ENCODE measurements at places on chromosomes 4 and X.

- DNase-seq, result no peak
Measured at GRCh38 chrX:155218777-155219176, 2.5 kb downstream of the VBP1 start.

- no peak for DNase-seq
Measured at GRCh38 chrX:133980406-133980805, 5.0 kb downstream of the GPC3 start.

DNA sequence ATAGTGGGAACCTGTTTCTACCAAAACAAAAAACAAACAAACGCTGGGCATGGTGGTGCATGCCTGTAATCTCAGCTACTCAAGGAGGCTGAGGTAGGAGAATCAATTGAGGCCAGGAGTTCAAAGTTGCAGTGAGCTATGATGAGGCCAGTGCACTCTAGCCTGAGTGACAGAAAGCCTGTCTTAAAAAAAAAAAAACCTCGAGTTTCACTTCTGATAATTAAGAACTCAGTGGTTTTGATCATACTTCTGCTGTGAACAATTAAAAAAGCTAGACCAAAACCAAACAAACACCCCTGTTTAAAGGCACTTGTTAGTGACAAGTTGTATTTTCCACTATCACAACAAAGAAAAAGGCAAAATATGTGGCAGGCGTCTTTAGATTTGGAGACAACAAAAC lies 15.0 kb upstream of the UBE2D3 start:
- no peak for DNase-seq

DNA sequence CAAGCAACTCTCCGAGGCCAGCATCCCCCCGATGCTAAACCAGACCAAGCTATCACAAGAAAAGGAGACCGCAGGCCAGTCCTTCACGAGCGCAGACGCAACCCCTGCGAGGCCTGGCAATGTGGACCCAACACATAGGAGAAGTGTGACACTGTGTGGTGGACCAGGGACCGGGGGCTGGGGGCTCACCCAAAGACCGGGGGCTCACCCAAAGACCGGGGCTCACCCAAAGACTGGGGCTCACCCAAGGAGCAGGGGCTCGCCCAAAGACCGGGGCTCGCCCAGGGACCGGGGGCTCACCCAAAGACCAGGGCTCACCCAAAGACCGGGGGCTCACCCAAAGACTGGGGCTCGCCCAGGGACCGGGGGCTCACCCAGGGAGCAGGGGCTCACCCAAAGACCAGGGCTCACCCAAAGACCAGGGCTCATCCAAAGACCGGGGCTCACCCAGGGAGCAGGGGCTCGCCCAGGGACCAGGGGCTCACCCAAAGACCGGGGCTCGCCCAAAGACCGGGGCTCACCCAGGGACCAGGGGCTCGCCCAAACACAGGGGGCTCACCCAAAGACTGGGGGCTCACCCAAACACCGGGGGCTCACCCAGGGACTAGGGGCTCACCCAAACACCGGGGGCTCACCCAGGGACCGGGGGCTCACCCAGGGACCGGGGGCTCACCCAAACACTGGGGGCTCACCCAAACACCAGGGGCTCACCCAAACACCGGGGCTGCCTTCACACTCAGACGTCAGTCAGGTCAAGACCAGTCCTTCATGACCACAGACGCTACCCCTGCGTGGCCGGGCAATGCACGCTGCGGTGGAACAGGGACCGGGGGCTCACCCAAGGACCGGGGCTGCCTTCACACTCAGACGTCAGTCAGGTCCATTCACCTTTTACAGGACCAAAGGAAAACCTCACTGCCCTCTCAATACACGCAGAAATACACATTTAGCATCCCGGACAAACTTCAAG lies 32.9 kb downstream of the PPP2R3B start:
- no peak for DNase-seq

DNA sequence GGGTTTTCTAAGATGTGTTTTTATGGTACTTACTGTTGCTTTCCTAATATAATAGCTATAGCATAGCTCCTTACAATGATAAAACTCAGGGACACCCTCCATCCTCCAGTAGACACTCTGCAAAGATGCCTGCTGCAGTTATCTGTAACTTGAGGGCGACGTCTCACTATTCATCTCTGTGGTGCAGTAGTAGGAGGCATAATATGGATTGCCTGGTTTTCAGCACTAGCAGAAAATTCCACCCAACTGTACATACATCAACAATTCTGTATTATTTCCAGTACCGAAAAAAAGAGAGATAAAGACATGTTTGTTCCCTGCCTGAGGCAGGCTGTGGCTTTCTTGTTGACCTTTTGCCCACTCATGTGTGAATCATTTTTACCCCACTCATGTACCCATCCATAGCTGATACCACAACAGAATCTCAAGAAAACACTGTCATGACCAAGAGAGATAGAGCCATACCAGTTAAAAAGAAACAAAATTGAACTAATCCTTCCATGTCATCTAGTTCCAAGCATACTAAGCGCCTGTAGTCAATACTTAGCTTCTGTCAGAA lies 220.1 kb downstream of the RAB28 start:
- no peak for DNase-seq

DNA sequence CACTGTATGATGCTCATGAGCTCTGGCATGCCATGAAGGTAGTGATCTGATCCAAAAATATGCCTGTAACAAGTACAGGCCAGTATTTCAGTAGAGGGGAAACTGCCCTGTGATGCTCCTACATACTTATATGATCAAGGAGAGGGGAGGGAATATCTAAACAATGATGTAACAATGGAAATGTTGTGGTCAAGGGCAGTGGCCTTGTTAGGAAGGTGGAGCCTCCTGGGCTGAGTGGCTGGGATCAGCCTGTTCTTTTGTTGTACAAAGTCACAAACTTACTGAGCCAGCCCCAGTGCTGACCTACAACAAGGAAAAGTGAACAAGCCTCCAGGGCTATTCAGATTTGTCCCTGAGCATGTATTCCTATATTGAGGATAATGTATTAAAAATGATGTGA lies 70.3 kb downstream of the ANXA10 start:
- DNase-seq, result no peak

GRCh38 chrX:105945266-105945665 lies 93.3 kb downstream of the SERPINA7 start:
- DNase-seq, result no peak

DNA sequence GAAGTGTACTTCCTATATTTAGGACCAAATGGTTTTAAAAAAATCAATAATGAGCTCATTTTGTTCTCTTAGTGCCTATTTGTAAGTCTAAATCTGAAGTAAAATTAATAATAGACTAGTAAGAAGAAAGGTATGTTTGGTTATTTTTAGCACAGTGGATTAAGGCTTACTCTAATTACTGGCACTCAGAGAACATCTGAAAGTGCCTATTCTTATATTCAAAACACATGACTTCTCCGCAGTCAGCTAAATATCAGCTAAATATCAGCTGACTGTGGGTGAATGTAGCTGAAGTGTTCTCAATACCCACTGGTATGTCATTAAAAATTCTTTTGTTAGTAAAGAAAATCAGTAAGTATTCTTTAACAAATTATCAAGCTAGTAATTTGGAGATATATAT lies 6.0 kb downstream of the AP1S2 start:
- no peak for DNase-seq

- DNase-seq, result no peak
Measured at GRCh38 chr4:113147498-113148111, 98.2 kb downstream of the ANK2 start.

- DNase-seq, result no peak
Measured at GRCh38 chr4:8649631-8650361, 57.2 kb downstream of the CPZ start.

- DNase-seq, result no peak
Measured at GRCh38 chrX:78314561-78314960, 12.8 kb downstream of the CYSLTR1 start.

GRCh38 chr4:38190717-38191178 lies 230.6 kb downstream of the PTTG2 start:
- DNase-seq, result no peak

- DNase-seq, result no peak
Measured at GRCh38 chr4:139523076-139523475, 32.9 kb downstream of the SETD7 start.

DNA sequence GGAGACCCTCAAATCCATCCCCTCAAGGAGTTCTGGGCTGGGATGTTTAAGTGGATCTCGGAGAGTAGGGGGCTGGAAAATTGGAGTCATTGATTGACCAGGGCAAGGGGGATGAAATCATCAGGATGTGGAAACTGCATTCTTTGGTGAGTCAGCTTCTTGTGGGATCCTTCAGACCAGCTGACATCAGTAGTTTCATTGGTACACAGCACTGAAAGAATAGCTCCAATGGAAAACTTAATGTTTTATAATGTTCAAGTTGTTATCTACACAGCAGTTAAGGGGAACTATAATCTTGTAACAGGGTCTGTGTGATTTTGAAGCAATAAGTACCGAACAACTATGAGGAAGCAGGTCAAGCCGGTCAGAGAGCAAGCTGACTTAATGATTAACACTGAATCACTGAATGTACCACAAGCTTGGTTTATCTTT lies 506.1 kb downstream of the RPA4 start:
- DNase-seq, result no peak

GRCh38 chrX:148661035-148661434 lies 160.6 kb downstream of the AFF2 start:
- no peak for DNase-seq

DNA sequence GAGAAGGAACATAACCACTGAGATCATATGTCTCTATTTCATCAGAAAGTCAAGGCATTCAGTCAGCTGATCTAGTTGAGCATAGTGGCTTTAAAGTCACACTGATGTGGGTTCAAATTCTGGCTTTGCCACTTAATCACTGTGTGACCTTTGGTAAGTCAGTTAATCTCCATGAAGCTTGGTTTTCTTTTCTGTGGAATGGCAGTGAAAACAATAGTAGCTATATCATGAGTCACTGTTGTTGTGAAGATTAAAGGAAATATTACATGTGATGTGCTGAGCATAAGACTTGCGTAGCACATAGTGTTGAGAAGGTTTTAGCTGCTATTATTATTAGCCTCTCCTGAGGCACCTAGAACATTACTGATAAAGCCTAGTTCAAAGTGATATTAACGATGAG lies 242.2 kb downstream of the FMR1NB start:
- no peak for DNase-seq

DNA sequence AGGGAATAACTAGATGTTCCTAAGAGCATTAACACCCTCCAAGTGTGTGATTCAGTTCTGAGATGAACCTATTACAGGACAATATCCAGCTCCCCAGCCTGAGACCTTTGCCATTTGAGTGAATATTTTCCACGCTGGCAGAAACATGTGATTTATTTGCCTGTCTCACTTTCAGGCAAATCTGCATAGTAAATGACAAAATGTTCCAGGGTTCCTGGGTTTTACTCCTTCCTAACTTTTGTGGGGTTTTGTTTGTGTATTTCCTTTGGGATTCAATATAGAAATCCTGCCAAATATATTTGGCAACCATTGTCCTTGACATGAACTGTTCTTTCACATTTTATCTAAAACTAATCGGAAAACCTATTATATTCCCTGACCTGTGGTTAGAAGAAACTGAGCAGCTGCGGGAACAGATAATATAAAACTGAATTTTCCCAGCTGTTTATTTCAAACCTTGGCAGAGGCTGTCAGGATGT lies 12.5 kb downstream of the F8 start:
- DNase-seq, result no peak

GRCh38 chr4:48190839-48191238 lies 56.8 kb upstream of the TXK start:
- no peak for DNase-seq

GRCh38 chr4:24720436-24720835 lies 74.9 kb upstream of the SOD3 start:
- DNase-seq, result no peak

- DNase-seq, result no peak
Measured at GRCh38 chrX:102883491-102883890, 53.6 kb upstream of the RAB40AL start.

DNA sequence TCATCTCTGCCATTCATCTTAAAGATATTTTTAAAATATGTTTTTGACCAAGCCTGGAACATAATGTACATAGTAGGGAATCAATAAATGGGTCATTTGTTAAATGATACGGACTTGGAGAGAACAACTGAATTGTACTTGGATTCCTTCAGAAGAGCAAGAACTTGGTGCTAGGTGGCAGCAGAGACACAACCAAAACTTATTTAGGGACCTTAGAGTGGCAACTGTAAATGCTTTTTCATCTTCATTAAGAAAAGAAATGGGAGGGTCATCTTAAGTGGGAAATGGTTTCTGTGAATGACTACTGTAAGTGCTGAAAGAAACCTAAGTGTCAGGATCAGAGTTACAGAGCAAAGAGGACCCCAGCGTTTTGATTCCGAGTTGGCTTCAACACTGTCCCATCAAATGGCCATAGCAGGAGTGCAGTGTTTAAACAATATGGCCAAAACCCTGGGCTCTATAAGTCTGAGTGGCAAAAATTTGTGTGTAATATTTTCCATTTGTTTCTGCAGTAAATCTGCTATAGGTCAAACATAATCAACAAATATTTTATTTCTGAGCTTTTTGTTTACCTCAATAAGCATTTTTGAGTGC lies 213.6 kb downstream of the PALLD start:
- no peak for DNase-seq

DNA sequence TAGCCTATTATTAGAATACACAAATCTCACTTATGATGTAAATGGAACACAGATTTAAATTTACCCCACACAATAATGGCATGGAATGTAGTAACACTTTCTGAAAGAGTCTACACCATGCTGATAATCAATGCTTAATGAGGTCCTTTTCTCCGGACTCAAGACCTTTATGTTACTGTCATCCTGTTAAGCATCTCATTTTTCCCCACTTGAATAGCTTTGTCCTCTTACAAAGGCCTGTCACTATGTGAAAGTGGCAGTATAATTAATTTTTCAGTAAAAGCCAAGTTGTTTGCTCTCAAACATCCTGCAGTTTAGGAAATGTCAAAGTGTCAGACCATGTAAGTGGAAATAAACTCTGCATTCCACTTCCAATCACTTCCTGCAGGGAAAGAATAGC lies 96.4 kb downstream of the GPC3 start:
- no peak for DNase-seq

GRCh38 chr4:8892556-8893226 lies 21.1 kb upstream of the HMX1 start:
- no peak for DNase-seq

DNA sequence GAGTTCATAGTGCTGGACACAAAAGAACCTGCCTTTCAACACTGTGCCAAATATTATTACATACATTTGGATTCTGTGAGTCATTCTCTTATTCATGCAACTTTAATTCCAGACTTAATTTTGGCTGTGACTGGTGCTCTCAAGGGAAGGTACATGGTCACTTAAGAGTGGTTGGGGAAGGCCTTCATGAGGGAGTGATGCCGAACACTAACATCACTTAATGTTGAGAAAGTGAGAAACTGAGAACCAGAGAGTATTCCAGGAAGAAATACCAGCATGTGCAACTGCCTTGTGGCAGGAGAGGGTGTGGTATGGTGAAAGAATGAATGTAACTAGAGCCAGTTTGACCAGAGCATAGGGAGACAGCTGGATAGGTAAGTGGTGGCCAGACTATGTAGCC lies 41.5 kb upstream of the FHDC1 start:
- no peak for DNase-seq

GRCh38 chr4:130419211-130419975 lies 1323.4 kb downstream of the C4orf33 start:
- no peak for DNase-seq

GRCh38 chr4:70356185-70356584 lies 4.4 kb upstream of the SMR3A start:
- DNase-seq, result no peak

- no peak for DNase-seq
Measured at GRCh38 chr4:173932701-173933100, 350.8 kb downstream of the FBXO8 start.

GRCh38 chr4:120718979-120719566 lies 203.5 kb downstream of the PRDM5 start:
- DNase-seq, result no peak

GRCh38 chr4:26321373-26322221 lies 783 bp downstream of the RBPJ start:
- no peak for DNase-seq
